ENCODE measurements at places on chromosomes 1 and 21. TPM values are rescaled to one million over a fixed set of nuclear protein-coding genes. Genes with fewer than 3 reads are reported as not detected.

Gene AKNAD1
- not detected for total RNA-seq

Gene SLC37A1
- 18.9 TPM for total RNA-seq

Gene PDZK1IP1
- not detected for total RNA-seq

Gene LORICRIN
- not detected for total RNA-seq

Gene TCHHL1
- not detected for total RNA-seq

Gene PLA2G2F
- total RNA-seq, result not detected

Gene RHD
- total RNA-seq, result not detected

Gene RIT1
- 26.4 TPM for total RNA-seq

Gene EPHB2
- not detected for total RNA-seq

Gene SLC45A3
- 0.21 TPM for total RNA-seq

Gene NMNAT2
- total RNA-seq, result not detected

Gene C21orf58
- 65.4 TPM for total RNA-seq

Gene HSPA6
- total RNA-seq, result 0.94 TPM

Gene SH3D21
- 14.6 TPM for total RNA-seq

DNA sequence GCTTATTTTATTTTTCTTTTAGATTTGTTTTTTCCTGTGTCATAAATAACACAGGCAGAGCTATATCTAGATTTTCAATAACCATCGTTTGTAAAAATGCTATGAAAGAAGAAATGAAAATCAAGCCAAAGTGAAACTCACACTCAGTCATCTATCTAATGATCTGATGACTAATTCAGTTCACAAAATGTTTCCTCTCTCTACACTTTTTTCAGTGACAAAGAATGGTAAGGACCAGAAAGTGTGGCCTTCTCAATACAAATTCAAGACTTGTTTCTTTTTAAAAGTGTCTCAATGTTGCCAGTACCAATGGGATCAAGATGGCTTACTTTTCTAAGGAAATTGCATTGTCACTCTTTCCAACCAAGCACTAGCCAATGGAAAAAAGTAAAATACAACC is 282.8 kb upstream of the PKN2 start:
- DNase-seq, result no peak

DNA sequence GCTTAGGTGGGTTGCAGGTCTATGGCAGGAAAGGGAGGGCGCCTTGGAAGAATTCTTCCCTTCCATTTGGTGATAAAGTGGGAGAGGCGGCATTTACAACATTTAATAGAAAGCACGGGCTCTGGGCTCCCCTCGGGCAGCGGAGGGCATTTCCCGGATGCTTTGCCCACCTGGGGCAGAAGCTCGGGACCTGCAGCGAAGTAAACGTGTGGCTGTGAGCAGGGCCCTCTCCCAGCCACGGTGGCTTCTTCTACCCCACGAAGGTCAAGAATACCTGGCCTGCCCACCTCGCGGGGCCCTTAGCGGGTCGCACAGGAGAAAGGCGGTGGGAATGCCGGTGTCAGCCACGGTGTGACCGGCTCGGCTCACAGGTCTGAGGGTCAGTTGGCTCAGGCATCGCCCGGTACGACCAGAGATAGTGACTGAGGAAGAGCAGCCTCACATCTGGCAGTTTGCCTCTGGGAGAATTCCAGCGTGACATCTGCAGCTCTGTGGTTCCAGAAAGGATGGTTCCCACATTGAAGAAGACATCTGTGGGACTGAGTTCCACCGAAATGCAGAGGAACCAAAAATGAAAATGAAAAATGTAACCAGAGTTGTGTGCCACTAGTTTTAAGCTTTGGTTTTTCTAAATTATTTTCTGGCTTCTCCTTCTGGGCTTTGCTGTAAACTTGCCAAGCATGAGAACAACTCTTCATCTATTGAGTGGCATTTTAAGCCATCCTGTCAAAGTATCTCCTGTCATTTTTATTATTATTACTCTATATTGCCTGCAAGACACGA is 720 bp upstream of the F3 start:
- DNase-seq, result no peak

DNA sequence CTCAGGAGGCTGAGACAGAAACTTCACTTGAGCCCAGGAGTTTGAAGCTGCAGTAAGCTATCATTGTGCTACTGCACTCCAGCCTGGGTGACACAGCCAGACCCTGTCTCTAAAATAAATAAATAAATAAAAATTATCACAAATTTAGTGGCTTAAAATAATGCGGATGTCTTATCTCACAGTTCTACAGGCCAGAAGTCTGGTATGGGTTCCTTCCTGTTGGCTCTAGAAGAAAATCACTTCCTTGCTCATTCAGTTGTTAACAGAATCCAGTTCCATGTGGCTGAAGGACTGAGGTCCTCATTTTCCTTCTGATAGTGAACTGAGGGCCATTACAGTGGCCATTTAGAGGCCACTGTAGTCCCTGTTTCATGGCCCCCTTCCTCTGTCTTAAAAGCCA is 94.6 kb upstream of the S1PR1 start:
- no peak for DNase-seq

GRCh38 chr1:223700388-223700918 is 11.9 kb upstream of the CAPN2 start:
- no peak for DNase-seq

- DNase-seq, result peak; percentile 46
Measured at GRCh38 chr21:42118901-42119300, 47.8 kb downstream of the UMODL1 start.

GRCh38 chr1:3560251-3560871 is 50.9 kb downstream of the MEGF6 start:
- DNase-seq, result no peak

GRCh38 chr1:109923131-109923945 is 12.7 kb downstream of the CSF1 start:
- no peak for DNase-seq

DNA sequence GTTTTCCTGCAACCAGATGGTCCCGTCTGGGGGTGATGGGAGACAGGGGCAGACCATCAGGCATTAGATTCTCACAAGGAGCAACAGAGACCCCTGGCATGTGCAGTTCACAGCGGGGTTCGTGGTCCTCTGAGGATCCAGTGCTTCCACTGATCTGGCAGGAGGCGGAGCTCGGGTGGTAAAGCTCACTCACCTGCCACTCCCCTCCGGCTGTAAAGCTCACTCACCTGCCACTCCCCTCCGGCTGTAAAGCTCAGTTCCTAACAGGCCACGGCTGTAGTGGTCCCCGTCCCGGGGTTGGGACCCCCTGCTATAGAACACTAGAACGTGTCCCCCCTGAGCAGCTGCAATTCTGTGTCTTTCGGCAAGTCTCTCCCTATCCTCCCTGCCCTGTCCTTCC is 4.6 kb downstream of the KRTAP10-12 start:
- peak; percentile 7 for DNase-seq

DNA sequence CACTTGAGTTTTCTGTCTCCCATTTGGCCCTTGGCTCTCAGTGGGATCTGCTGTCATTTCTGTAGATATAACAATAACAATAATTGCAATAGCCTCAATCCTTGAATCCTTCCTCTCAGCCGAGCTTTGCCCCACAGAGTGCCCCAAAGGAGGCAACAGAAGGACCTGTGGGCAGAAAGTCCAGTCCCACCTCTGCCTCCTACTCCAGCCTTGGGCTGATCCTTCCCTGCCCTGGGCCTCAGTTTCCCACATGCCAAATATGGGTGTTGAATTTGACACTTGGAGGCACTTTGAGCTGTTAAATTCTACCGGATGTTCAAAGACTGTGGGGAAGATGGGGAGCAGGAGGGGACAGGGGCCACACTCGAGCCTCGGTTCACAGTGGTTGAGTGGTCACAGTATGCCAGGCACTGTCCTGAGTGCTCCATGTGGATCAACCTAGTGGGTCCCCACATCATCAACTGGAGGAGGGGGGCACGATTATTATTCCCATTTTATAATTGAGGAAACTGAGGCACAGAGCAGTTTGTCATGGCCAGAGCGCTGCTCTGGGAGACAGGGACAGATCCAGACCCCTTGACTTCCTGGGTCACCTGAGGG is 307.1 kb downstream of the MATN1 start:
- DNase-seq, result peak; percentile 9

DNA sequence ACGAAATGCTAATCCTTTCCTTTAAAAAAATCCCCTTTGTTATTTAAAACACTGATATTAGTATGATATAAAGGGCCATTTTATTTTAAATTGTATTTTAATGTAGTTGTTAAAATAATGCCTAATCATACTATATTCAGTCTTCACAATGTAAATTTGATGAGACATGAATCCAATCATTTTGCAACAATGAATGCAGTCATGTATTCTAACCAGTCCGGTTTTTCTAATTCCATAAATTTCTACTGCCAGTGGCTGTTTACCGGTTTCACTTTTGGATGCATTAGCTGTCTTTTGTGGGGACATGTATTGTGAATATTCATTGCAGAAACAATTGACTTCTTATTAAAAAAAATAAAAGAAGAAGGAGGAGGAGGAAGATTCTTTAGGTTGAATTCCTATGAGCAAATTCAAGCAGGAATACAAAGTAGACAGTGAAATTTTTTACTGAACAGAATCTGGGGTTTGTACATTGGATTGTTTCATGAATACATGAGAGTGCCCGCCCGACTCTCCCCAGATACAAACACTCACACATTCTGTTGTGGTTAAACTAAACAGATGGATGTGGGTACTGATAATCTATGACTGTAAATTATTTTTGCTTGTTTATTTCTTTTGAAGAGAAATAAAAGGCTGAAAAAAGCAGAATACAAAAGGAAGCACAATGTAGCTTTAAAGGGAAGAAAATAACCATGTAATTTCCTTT is 624.8 kb upstream of the PTBP2 start:
- no peak for DNase-seq

GRCh38 chr1:36224537-36225282 is 467 bp downstream of the THRAP3 start:
- DNase-seq, result no peak

DNA sequence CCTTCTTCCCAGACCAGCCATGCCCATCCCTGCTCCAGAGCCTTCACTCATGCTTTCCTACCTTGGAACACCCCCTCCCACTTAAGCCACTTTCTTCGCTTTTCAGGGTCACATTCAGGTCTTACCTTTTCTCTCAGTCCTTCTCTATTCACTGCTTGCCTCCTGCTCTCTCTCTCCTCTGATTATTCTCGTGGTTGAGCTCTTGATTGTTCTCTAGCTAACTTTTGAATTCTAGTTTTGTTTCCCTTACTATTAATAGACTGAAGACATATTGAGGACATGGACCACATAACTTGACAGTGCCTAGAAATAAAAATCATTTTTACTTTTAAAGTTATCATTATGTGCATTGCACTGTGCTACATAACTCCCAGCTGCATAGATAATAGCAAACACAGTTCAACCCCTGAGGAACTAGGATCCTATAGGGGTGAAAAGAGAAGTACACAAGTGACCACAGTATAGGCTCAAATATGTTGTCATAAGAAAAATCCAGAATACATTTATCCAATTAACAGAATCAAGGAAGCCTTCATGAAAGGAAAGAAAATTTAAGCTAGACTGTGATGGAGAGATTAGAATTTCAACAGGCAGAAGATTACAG is 21.5 kb downstream of the INSL5 start:
- DNase-seq, result no peak

GRCh38 chr1:246513619-246514343 is 6.7 kb upstream of the SMYD3 start:
- no peak for DNase-seq

DNA sequence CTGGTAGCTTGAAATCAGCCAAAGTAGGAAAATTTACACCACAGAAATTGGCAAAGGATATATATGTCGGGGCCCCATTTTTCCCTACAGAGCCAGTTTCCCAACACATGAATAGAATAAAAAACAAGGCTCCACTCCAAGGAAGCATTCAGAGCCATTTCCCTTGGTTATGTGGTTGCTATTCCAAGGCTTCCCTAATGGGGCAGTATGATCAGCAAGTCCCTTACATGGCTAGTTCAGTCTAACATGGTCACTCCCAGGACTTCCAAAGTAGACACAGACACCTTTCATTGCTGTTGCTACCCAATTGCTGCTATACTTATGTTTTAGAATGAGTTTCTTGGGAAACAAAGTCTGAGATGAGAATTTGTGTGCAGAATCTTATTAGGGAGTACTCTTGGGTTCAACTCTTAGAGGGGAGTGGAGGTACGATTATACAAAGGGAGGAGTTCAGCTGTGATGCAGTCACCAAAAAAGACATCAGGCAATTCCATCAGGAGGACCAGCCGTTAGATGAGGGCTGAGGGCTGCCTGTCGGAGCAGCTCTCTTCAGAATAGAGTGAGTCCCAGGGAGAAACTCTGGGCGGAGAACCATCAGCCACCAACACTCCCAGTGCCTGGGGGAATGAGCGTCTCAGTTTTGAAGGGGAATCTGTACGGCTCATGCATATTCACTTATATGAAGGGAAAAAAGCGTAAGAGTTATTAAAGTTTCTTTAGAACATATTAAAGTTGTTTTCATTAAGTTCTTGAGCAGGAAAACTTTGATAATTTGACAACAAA is 92.9 kb downstream of the C21orf91 start:
- DNase-seq, result no peak

- no peak for DNase-seq
Measured at GRCh38 chr1:154844297-154844681, 25.8 kb downstream of the KCNN3 start.

DNA sequence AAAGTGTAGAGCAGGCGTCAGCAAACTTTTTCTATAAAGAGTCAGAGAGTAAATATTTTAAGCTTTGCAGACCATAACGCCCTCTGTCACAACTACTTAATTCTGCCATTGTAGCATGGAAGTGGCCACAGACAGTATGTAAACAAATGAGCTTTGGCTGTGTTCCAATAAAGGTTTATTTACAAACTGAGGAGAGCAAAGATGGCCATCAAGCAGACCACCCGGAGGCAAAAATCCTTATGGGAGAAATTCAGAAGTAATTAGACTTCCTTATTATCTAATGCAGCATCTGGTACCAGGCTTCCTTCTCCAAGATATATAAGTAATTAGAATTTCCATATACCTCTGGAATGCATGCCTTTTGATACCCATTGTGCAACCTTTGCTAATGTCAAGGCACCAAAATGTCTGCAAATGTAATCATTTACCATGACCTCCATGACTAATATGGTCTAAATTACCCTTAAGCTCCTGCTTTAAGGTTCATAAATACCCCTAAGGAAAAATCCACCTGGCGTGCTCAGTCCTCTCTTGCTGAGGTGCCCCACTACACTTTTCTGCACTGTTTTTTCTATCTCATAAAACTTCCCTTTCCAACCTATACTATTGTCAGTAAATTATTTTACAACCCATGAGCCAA is 377.8 kb downstream of the MATN1 start:
- no peak for DNase-seq

DNA sequence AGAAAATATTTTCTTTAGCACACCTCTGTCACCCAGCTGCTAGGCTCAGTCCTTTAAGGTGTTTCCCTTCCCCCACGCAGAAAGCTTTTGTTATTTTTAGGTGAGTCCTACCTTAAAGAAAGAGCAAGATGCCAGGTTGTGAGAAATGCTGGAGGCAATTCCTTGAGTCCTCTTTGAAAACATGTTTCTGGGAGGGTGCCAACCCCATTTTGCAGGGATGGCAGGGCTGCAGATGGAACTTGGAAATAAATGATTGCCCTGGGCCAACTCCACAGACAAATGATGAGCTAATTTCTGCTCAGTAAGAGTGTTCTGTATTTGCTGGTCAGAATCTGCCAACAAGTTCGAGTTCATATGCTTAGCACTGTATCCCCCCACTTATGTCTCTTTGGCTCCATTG is 119.2 kb upstream of the RAB3GAP2 start:
- DNase-seq, result no peak
